H54 (cell line): ENCODE measurements at places on chromosomes 16 and 17.
A peak's percentile ranks its signal among the peaks of the same experiment; 100 is the strongest.

GRCh38 chr17:31524926-31525800 is 133.7 kb downstream of the RAB11FIP4 start:
- peak; percentile 69 for DNase-seq

- no peak for DNase-seq
These were observed 72.3 kb downstream of the SEC14L1 start for GRCh38 chr17:77212833-77213777.

DNA sequence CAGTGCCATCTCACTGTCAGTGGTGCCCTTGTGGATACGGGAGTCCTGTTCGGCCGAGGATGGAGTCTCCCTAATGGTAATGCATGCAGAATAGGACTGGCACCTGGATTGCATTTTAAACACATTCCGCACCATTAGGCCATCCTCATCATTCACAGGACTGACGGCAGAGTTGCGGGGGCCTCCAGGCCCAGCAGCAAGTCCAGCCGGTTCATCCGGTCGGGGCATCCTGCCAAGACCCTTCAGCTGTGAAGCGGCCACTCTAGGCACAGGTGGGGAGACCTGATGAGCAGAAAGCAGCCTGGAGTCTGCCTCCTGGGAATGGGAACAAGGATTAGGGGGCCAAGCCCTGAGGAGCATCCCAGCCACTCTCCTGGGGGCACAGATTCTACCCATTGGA is 90.3 kb upstream of the XYLT1 start:
- DNase-seq, result no peak

DNA sequence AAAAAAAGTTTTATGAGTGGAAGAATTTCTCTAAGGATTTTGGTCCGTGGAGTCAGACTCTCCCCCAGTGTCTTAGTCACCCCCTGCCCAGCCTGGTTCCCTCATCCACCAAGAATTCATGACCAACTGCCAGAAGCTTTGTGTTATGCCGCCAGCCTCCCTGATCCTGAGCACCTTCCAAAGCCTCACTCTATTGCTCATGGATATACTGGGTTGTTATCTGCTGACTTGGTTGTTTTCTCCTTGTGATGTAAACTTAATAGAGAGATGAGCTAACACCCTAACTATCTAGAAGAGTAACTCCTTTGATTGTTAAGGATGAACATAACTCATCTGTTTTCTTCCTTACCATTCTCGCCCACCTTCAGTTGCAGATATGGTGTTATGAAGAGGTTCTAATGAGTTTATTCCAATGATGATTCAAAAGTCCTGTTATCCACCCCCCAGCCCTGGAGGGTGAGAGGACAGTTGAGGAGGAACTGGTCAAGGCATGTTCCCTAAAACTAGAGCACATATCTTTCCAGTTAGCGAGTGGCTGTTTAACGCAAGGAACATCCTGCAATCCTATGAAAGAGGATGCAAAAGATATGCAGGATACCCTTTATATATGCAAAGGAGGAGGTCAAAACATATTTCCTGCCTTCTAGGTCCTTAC is 1.5 kb upstream of the PSMD3 start:
- DNase-seq, result peak; percentile 72

GRCh38 chr16:53417011-53417410 is 17.3 kb upstream of the RBL2 start:
- no peak for DNase-seq

DNA sequence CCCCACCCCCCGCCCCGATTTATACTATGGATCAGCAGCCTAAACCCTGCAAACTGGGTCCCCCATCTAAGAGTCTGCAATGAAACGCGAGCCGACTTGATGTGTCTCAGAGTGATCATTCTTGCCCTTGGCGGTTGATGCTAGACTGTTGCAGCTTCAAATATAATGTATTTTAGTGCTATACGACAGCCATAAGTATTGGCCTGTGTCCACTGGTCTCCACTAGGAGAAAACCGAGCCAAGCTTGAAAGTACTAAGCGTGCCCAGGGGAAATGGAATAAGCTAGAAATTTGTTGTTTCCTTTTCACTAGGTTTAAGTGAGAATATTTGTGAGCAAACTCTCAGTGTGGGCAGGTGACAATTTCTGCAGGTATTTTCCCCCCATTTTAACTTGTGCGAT is 711.2 kb downstream of the MAF start:
- no peak for DNase-seq

DNA sequence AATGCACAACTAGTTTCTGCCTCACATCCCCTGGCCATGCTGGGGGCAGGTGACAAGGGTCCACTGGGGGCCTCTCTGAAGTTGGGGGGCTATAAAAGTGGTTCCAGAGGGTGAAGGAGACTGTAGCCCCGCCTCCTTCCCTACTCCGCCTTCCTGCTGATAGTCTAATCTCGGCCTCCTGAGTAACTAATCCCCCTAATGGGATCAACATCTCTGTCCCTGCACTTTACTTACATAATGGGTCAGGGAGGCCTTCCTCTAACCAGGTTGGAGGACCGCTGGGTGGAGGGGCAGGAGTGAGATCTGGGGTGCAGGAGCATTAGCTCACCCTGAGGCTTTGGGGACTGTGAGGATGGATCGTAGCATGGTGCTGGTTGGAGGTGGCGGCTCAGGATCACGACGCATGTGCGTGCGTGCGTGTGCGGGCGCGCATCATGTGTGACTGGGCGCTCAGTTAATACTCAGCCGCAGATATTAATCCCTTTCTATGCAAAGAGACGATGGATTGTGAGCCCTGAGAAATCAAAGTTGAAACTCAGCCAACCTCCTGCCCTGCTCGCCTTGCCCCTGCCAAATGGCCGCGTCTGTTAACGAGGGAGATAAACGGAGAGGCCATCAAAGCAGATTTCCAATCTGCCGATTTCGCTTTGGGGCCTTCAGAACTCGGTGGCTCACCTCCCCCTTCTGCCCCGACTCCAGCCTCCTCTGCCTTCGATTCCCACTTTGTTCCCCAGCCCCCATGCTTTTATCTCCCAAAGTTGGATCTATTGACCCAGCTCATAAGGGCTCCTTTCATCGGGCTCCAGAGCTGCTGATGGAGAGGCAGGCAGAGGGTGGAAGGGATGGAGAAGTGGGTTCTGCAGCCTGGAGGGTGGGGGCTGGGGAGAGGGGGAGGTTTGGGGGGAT is 107.3 kb downstream of the SDK2 start:
- no peak for DNase-seq

DNA sequence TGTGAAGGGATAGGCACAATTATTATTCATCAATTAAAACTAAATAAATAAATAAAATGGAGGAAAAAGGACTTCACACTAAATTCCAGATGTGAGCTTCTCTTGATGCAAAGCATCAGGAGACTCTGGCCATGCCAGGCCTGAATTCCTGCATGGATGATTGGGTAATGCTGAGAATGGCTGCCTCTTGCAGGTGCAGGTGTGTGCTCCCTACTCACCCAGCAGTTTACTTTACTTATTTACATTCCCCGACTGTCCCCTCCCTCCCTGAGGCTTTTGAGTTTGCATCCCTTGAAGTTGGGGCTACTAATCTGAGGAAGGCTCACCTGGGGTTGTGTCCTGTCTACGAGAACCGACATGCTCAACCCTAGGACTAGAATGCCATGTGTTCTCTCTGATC is 200.4 kb downstream of the SHISA9 start:
- no peak for DNase-seq

DNA sequence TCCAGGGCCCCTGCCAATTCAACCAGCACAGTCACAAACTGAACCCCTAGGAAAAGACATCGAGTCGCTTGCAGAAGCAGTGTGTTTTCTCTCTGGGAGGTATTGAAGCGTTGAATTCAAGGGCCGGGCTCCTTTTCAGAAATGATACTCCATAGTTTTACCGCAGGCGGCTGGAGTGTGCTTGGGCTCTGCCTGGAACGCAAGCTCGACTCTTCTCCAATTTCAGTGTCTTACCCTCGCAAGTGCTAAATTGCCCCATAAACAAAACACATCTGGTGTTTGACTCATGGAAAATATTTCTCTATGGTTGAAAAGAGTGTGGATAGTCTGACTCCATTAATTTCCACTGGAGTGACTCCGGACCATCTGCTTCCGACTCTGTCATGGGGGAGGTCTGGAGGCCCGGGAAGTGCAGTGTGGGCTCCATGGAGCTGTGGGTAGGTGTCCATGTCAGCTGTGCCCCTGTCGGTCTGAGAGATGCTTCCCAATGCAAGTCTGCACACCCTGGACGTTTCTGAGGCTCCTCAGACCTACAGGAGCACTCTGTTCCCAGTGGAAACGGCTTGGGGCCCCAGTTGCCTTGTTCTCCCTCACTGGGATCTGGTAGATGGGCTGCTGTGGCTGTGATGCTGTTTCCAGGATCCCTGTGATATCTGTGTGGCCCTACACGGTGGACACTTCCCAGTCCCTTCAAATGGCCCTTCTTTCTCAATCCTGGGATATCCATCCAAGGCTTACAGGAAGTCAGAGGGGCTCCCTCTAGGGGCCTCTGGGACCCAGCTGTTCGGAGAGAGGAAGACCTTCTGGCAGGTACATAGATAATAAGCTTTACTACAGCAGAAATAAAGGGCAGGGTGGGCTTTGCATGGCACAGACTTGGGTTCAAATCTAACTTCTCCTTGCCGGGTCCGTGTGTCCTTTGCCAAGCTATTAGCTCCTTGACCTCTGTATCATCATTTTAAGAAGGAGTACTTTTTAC is 119.8 kb upstream of the CDH13 start:
- no peak for DNase-seq

DNA sequence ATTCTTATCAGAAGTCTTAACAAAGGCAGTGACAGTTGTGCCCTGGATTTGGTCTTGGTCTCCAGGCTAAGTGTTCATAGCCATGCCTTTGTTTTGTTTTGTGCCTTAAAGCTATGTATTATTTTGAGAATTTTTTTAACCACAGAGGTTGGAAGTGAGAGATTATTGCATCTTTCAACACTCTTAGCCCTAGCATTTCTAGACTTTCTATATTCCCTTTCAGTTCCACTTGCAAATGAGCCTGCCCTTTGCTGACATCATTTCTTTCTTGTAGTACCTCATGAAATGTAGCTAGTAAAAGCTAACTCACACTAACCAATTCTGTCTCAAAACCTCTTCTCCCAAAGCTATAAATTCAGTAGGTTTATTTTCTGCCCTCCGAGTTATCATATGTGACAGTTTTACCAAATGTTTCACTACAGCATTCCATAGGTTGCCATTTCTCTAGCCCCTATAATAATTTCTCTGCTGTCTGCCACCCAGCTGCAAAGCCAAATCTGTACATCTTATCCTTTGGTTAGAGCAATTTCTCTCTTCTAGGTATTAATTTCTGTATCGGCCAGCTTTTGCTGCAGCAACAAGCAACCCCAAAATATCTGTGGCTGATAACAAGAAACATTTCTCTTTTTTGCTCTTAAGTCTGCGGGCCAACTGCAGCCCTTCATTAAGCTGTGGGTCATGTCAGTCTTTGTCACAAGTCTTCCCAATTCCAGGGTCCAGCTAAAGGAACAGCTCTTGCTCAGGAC is 14.2 kb upstream of the CCL1 start:
- DNase-seq, result no peak

DNA sequence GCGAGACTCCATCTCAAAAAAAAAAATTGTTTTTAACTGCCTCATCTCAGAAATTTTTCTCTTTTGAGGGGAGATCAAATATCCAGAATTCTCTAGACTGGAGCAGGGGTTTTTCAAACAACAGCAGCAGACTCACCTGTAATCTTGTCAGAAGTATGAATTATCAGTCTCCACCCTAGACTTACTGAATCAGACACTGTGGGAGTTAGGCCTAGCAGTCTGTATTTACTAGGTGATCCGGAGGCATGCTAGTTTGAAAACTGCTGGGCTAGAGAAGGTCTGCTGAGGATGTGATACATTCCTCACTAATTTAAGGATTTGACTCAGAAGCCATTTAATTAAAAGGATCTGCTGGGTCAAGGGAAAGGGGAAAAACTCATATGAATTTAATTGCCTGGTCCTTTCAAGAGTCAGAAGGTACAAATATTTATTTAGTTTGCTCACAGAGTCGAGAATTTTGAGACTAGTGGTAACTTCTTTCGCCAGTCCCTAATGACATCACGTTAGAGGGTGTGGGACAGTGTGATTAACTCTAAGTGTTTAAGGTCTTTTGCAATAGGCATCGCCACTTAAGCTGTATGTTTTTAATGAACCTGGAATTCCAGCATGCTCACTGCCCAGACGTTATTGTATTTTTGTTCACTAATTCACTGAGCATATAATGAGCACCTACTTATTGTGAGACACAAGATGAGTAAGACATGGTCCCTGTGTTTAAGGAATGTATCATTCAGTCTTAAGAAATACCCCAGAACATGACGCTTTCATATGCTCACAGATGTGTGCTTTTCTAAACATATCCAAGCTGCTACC is 14.2 kb downstream of the ATP6V0A1 start:
- no peak for DNase-seq

DNA sequence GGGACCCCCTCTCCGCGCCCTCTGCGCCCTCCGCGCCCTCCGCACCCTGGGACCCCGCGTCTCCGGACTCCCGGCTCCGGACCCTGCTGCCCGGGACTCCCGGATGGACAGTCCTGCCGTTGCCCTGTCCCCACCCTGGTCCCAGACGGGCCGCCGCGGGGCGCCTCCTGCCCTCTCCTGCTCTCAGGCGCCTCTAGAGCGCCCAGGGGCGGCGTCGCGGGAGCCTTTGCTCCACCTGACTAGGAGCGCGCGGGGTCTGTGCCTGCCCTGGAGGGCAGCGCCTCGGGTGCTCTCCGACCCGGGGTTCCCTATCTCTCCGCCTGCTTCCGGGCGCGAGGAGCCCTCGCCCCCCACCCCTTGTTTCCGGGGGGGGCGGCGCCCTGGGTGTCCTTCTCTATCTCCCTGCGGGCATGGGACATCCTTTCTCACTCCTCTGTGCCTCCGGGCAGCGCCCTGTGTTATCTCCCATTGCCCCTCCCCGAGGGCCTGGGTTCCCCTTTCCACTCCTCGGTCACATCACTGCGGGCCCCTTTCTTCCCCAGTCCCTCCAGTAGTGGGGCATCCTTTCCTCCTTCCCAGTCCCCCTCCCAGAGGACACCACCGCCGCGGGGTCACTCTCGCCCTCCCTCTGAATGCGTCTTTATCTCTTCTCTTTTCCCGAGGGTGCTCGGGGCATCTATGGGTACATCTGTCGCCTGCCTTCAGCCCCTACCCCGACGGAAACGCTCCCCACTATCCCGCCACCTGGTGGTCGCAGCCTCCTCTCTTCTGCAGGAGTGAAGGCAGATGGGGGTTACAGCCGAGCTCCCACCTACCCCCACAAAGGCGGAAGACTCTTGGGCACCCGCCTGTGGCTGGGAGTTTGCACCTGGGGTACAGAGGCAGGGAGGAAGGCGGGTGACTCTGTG is 875 bp downstream of the PRKCB start:
- DNase-seq, result no peak

DNA sequence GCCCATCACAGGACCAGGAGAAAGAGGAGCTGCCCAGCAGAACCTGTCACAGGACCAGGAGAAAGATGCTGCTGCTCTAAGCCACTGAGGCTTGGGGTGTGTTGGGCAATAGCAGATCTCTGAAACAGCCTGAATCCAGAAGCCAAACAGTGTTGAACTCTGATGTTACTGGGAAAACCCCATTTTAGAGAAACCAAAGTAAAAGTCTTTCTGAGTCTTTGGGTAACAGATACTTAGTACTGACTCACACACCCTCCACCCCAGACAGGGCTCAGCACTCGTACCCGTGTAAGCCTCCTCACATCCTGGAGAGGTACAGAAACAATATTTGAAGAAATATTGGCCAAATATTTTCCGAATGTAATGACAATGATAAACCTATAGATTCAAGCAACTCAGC is 82.8 kb upstream of the GNG13 start:
- no peak for DNase-seq
